Gastroesophageal sphincter (tissue), 4 donors: ENCODE measurements at places on chromosomes 2 and 18. TPM values are rescaled to one million over a fixed set of nuclear protein-coding genes. Genes with fewer than 3 reads are reported as not detected.

DNA sequence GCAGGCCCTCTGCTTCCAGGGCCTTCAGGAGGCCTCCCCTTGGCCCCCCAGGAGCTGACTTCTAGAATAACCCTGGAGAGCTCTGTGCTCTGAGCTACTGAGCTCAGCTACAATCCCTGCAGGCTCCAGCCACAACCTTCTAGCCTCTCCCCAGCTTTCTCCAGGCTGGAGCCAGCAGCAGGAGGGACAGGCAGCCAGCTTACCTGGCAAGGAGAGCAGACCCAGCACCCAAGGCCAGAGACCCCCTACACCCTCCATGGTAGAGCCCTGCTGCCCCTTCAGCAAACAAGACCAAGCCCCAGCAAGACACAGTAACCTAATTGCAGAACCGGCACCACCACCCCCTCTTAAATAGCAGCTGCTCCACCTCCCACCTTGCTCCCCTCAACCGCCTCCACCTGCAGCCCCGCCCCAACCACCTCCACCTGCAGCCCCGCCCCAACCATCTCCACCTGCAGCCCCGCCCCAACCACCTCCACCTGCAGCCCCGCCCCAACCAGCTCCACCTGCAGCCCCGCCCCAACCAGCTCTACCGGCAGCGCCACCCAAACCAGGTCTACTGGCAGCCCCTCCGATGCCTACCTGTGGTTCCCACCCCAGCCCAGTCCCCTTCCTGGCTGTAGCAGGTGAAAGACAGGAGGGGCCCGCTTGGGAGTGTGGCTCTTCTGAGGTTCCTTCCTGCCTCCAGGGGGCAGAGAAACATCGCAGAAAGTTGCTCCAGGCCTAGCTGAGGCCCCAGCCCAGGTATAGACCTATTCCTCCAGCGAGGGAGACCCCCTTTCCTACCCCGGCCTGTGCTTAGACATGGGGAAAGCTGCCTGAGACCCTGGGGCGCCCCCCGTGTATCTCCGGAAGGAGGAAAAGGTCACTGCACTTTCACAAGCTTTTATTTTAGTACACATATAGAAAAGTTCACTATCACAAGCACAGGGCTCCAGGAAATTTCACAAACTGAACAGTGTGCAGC, at the start of gene ASTL:
Gene ASTL (minus strand): TSS at position 324 of the 967 bp plus-strand sequence. CDS start 66 bp downstream, at position 258.
- ATAC-seq, result no peak

DNA sequence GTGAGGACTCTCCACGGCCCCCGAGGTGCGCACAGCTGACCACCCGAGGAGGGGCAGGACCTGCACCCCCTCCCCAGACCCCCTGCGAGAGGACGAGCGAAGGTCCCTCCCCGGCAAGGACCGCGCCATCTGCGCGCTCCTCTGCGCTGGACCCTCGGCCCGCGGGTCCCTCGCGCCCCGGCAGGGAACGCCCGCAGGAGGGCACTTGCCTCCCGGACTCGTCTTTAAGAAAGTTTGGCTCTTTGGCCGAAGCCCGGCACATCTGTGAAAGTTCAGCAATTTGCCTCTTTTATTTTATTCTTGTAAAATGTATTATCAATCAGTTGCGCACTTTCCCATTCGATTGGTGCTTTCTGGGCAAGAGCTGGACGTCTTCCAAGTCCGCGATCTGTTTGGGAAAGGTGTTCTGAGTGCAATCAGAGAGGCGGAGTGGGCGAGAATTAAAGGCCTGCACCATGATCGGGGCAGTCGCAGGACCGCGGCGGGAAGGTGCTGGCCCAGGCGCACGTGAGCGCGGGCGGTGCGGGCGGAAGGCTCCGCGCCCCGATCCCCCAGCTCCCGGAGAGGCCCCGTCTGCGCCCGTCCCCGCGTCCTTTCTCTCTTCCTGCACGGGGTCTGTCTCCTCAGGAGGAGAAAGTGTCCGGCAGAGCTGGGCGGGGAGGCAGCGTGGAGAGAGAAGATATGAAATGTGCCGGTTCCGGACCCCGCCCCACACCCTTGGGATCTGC, 1.6 kb upstream of the ALKAL2 start:
- no peak for ATAC-seq

The ESCO1 gene
- 16.2 TPM for total RNA-seq

DNA sequence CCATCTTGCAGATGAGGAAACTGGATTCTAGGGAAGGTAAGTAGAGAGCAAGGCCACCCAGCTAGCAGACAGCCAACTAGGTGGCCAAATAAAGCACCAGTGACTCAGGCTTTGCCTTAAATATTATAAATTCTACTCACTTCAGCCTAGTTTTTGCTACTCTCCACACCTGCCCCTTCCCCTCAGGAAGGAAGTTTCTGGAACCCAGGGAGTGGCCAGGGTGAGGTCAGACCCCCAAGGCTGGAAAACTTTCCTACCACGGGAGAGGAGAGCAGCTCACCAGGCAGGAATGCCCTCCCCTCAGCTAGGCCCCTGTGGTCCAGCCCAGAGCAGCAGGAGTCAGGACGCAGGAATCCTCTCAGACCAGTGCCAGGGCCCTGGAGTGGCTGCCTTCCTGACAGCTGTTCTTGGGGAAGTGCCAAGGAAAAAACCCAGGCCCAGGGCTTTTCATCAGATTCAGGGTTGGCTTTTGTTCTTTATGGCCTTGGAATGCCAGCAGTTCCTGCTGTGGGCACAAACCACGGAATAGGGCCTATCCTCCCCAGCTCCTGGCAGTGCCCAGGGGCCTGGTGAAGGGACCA, 5.1 kb upstream of the PAX8 start:
- peak; percentile 93 for ATAC-seq

The KCNK3 gene
- 2.0 TPM for total RNA-seq

GRCh38 chr2:126771501-126772195, 115.7 kb downstream of the GYPC start:
- ATAC-seq, result no peak
